ENCODE measurements at places on chromosomes 1 and 21. TPM values are rescaled to one million over a fixed set of nuclear protein-coding genes. Genes with fewer than 3 reads are reported as not detected.

TLR5 gene
- total RNA-seq: 0.41 TPM

CLCA2 gene
- not detected for total RNA-seq

RNU1-3 gene
- total RNA-seq: 2,937 TPM

TSPAN1 gene
- total RNA-seq: not detected

DISP1 gene
- 6.0 TPM for total RNA-seq

GRCh38 chr1:214540324-214540723, 11.1 kb downstream of the PTPN14 start:
- DNase-seq: no peak
- H3K4me3 ChIP-seq: no peak overlapping the region
- no peaks in the 10 kb centered on the region for H3K27me3 ChIP-seq
- no peaks in the 10 kb centered on the region for H3K36me3 ChIP-seq

- H3K4me3 ChIP-seq: no peak overlapping the region
- H3K36me3 ChIP-seq: no peaks in the 10 kb centered on the region
- H3K27ac ChIP-seq: no peak overlapping the region
- no peak for DNase-seq
Measured at GRCh38 chr1:210663730-210664573, 335.2 kb downstream of the HHAT start.

- H3K27me3 ChIP-seq: peaks cover 2% of the 10 kb centered on the region
- no peaks in the 10 kb centered on the region for H3K36me3 ChIP-seq
- no peak for DNase-seq
- H3K27ac ChIP-seq: no peak overlapping the region
- H3K4me3 ChIP-seq: no peak overlapping the region
Measured at GRCh38 chr1:158357441-158357840, 3.7 kb downstream of the CD1E start.

DNA sequence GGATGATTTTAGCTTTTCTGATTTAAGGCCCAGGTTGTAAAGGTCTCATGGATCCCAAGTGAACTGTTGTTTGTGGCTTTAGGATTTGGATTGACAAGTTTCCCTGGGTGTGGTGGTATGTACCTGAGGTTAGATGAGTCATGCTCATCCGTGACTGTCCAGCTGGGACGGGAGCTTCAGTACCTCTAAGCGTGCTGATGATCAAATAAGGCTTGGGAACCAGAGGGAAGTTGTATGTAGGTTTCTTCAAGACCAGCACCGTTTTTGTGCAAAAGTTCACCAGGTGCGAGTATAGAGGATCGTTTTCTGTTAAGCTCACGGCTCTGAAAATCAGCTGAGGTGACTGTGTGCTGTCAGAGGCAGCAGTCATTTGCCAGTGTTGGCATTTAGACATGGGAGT, 19.8 kb downstream of the PLA2G2E start:
- no peak for DNase-seq
- H3K4me1 ChIP-seq: no peaks in the 10 kb centered on the region
- H3K36me3 ChIP-seq: peaks cover 57% of the 10 kb centered on the region
- no peak overlapping the region for H3K27ac ChIP-seq
- no peaks in the 10 kb centered on the region for H3K27me3 ChIP-seq
- H3K4me3 ChIP-seq: no peak overlapping the region

DNA sequence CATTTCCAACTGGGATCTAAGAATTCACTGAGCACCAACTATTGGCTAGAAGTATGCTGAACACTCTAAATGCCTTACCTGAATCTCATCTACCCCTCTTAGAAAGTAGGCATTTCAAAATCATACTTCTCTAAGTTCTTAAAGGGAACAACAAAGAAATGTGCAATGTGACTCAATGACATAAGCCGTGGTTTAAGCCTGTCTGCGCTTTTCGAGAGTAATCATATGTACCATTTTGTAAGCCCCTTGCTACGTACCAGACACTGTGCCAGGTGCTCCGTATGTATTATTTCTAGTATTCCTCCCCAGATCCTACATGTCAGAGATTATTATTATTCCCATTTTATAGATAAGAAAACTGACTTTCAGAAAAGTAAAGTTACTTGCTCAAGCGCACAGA, 454.2 kb downstream of the SETD4 start:
- H3K27ac ChIP-seq: no peak overlapping the region
- H3K4me1 ChIP-seq: no peaks in the 10 kb centered on the region
- H3K36me3 ChIP-seq: no peaks in the 10 kb centered on the region
- H3K27me3 ChIP-seq: peaks cover 2% of the 10 kb centered on the region
- H3K4me3 ChIP-seq: no peak overlapping the region
- no peak for DNase-seq

DNA sequence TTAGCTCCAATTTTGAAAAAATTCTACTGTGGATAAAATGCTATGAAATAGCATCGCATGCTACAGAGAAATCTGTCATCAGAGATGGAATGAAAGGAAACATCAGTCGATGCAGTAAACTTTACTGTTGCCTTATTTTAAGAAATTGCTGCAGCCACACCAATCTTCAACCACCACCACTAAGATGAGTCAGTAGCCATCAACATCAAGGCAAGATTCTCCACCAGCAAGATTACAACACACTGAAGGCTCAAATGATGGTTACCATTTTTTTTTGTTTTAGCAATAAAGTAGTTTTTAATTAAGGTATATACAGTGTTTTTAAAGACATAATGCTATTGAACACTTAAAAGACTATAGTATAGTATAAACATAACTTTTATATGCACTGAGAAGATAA, 95.6 kb upstream of the JUN start:
- no peaks in the 10 kb centered on the region for H3K27me3 ChIP-seq
- no peak overlapping the region for H3K27ac ChIP-seq
- no peak for DNase-seq
- no peak overlapping the region for H3K4me3 ChIP-seq
- peaks cover 9% of the 10 kb centered on the region for H3K4me1 ChIP-seq
- H3K36me3 ChIP-seq: no peaks in the 10 kb centered on the region

DNA sequence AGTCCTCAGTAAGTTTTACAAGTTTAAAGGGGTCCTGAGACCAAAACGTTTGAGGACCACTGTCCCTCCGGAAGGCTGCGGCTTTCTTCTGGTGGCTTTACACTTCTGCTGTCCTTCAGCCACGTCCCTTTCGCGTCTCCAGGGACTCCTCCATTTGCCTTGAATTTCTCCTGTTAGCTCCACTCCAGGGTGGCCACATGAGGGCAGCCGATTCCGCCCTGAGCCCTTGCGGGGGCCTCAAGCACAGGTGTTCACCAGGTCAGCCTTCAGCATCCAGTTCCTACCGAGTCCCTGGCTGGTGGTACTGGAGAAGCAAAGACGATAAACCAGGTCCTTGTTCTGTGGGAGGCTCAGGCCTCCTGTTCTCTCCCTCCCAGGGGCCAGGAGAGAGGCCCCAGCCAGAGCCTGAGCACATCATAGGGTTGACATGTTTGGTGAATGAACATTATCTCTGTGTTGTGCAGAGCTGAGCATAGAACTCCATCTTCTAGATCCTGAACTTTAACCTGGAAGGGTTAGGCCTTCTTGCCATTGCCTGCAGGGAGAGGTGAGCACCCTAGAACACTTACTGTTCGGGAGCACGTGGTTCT, 27.4 kb upstream of the COQ8A start:
- H3K4me3 ChIP-seq: no peak overlapping the region
- no peaks in the 10 kb centered on the region for H3K27me3 ChIP-seq
- H3K4me1 ChIP-seq: no peaks in the 10 kb centered on the region
- H3K36me3 ChIP-seq: no peaks in the 10 kb centered on the region
- no peak for DNase-seq
- no peak overlapping the region for H3K27ac ChIP-seq

- H3K27ac ChIP-seq: no peak overlapping the region
- no peak overlapping the region for H3K4me3 ChIP-seq
- no peaks in the 10 kb centered on the region for H3K4me1 ChIP-seq
- DNase-seq: no peak
Measured at GRCh38 chr1:186272486-186272885, 102.6 kb downstream of the TPR start.

GRCh38 chr1:184530226-184530625, 143.4 kb downstream of the C1orf21 start:
- no peaks in the 10 kb centered on the region for H3K27me3 ChIP-seq
- no peaks in the 10 kb centered on the region for H3K36me3 ChIP-seq
- no peak overlapping the region for H3K27ac ChIP-seq
- no peak overlapping the region for H3K4me3 ChIP-seq
- peaks cover 3% of the 10 kb centered on the region for H3K4me1 ChIP-seq

GRCh38 chr21:31888936-31889371, 16.1 kb downstream of the HUNK start:
- H3K36me3 ChIP-seq: no peaks in the 10 kb centered on the region
- H3K27ac ChIP-seq: no peak overlapping the region
- no peaks in the 10 kb centered on the region for H3K27me3 ChIP-seq
- no peaks in the 10 kb centered on the region for H3K4me1 ChIP-seq
- no peak overlapping the region for H3K4me3 ChIP-seq
- no peak for DNase-seq

DNA sequence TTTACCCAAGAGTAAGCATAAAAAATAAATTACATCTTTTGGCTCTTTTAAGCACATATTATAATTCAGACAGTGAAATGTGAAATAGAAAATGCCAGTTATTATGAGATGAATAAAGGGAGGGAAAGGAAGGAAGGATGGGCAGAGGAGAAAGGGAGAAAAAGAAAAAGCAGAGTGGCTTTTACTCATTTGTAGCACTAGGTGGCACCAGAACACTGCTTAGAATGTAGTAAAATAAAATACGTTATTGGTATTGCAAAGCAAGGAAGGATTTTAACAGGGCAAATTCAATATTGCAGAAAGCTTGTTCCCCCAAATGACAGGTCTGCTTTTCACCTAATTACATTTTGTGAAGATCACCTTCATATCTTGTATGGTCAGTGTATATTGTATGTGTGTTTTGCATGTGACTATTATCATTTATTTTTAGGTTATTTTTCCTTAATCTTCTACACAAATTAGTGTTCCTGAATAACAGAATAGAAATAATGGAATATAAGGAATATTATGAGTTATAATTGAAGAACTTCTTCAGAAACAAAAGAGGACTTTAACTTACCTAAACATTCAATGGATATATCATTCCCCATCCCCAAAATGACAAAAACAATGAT, 9.1 kb upstream of the PCNX2 start:
- H3K4me1 ChIP-seq: no peaks in the 10 kb centered on the region
- peak; percentile 68 for DNase-seq
- no peaks in the 10 kb centered on the region for H3K36me3 ChIP-seq
- no peak overlapping the region for H3K27ac ChIP-seq
- no peak overlapping the region for H3K4me3 ChIP-seq

DNA sequence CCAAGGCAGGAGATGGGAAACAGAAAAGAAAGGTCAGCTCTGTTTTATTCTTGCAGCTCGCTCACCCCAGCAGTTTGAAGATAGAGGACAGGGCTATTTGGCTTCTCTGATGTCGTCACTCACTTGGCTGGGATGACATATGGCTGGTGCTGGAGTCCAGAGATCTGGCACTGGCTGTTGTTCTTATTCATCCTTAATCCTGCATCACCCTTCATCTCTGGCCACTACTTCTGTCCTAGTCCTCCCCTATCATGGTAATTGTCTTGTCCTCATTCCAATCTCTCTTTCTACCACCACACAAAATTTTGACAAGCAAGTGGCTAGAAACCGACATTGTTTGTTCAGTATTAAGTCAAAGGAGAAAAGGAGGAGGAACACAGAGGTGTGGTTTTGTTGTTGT, 103.8 kb upstream of the PDE4B start:
- DNase-seq: no peak
- H3K27me3 ChIP-seq: no peaks in the 10 kb centered on the region
- no peak overlapping the region for H3K27ac ChIP-seq
- H3K4me3 ChIP-seq: no peak overlapping the region

All from natural killer cell (primary cell).